ENCODE measurements at places on chromosomes 11 and 22.

DNA sequence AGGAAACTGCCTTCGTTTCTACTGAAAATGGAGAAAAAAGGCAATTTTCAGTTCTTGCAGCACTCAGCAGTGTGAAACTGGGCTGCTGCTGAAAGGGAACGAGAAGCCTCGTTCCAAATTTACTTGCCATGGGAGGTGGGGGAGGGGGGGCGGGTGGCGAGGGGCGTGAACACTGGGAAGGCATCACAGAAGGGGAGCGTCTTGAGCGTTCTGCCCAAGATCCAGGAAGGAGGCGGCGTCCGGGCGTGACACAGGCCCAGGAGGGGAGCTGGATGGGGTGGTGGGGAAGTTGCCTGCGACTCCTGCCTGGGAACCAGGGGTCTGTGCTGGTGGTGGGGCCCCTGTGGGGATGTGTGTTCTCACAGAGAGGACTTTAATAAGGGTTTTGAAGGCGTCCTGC is 213.5 kb downstream of the CTTN start:
- DNase-seq: no peak

GRCh38 chr11:114075891-114076441 is 16.5 kb downstream of the ZBTB16 start:
- DNase-seq: peak; percentile 71

DNA sequence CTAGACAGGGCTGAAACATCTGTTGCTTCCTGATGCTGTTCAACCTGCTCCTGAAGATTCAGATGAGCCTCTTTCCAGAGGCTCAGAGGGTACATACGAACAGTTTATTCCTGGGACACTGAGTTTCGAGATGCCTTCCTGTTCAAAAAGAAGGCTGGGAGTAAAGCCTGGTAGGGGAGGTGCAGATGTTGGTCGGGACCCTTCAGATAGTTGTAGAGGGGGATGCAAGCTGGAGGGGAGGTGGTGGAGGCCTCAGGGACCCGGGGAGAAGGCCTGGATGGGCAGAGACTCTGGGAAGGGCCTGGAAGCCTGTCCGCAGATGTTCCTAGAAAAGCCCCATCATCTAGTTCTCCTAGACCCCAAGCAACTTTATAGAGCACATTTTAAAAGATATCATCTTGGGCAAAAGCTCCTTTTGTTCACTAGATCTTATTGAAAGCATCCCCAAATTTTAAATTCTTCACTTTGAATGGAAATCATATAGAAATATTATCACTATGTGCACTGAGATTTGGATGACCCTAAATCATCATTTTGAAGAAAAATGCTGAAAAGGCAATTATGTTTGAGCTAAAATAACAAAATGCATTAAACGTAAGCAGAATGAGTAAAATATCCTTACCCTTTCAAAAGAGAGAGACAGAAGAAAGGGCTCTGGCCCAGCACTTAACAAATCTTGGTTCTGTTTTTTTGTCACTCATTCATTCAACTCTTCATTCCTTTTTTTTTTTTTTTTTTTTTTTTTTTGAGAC is 41.2 kb downstream of the RTL6 start:
- DNase-seq: no peak

DNA sequence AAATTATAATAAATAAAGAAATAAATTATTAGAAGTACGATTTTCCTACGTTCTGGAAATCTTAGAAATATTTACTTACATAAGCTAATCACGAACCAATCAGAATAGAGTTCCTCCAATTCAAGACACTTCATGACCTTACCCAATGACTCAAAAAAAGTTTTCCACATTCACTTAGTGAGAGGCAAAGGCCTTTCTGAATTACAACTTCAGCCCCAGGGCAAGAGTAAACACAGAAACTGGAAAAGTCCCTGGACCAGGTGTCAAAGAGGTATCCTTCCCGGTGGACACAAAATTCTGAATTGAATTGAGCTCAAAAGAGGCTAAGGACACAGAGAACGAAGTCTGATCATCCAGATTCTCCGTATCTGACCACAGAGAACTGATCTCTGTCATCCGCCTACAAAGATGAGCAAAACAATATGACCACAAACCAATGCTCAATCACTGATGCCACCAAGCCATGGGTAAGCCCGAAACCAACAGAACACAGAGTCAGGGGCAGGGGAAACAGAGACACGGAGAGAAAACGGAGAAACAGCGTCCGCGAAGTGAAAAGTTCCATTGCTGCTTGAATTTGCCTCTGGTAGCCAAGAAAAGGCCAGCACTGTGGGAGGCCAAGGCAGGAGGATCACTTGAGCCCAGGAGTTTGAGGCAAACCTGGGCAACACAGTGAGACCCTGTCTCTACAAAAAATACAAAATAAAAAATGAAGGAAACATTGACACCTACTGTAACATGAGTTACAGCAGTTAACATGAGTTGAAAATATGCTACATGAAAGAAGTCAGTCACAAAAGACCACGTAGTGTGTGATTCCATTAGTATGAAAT is 6.8 kb downstream of the BID start:
- DNase-seq: no peak

- peak; percentile 36 for DNase-seq
Measured at GRCh38 chr11:122983438-122984185, 2.0 kb upstream of the BSX start.

DNA sequence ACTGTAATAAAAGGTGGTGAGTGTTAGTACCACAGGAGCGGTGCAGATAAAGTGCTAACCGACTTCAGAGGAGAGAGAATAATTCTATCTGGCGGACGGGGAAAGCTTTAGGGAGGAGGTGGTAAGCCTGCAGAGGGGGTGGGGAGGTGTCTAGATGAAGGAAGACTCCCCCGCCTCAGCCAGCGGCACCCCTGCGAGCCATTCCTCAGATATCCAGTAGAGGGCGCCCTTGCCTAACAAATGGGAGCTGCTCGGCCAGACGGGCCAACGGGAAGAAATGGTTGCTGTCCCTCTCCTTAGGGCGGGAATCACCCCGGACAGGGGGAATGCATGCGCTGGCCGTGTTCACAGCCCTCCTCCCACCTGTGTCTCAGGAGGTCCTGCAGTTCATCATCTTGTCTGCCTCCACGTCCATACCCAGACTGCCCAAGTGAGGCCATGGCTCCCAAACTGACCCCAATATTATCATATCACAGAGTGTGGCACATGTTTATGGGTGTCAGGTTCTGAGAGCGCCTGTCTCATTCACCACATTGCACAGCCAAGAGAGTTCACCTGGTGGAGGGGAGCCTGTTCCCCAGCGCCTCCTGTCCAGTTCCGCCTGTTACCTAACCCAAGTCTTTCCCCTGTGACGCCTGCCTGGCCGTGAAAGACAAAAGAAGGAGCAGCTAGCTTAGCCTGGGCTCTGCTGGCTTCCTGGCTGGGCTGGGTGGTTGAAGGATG is 85.5 kb downstream of the ST3GAL4 start:
- DNase-seq: peak; percentile 92

DNA sequence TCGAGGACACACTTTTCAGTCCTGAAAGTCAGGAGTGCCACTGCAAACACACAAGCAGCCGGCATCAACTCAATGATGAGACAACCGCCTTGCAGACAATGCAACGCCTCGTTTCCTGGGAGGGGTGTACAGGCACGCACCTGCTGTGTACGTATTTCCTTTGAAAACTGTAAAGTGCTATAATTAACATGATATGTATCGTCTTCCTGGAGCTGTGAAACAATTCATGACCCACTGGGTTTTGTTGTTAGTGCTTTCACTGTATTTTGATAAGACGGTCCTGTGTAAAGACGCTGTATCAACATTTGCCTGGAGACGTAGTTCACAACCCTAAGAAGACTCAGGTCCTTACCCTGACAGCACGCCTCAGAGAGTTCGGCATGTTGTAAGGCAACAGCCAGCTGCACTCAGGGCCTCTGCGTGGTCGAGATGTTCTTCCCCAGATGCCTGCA is 105.7 kb upstream of the ANO1 start:
- DNase-seq: no peak

- DNase-seq: no peak
Measured at GRCh38 chr11:114258696-114259095, 37.5 kb upstream of the NNMT start.

GRCh38 chr22:42331014-42331413 is 60.6 kb upstream of the TCF20 start:
- no peak for DNase-seq

- peak; percentile 89 for DNase-seq
Measured at GRCh38 chr11:135075740-135076139, 663.7 kb upstream of the B3GAT1 start.

- DNase-seq: peak; percentile 47
Measured at GRCh38 chr11:118658429-118659313, 20.8 kb downstream of the TREH start.

GRCh38 chr22:24503137-24503842 is 8.2 kb downstream of the UPB1 start:
- peak; percentile 71 for DNase-seq

- DNase-seq: no peak
Measured at GRCh38 chr22:46147061-46147460, 3.3 kb upstream of the PPARA start.

GRCh38 chr11:65789230-65790103 is 2.6 kb downstream of the OVOL1 start:
- DNase-seq: no peak

- no peak for DNase-seq
Measured at GRCh38 chr11:28838741-28839140, 730.6 kb downstream of the METTL15 start.

DNA sequence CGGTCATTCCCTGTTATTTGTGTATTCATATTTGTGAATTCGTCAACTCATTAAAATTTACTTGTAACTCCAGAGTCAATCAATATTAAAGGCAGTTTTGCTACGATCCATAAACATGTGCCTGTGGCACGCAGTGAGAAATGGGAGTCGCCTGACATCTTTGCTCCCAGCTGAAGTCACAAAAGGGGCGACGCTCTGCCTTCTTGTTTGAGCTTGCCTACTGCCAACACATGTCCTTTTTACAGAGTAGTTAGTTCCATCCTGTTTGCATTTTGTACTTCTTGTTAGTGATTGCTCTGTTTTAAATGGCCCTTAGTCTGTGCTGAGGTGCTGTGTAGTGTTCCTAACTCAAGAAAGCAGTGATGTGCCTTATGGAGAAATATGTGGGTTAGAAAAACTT is 305.3 kb downstream of the ETS1 start:
- no peak for DNase-seq

DNA sequence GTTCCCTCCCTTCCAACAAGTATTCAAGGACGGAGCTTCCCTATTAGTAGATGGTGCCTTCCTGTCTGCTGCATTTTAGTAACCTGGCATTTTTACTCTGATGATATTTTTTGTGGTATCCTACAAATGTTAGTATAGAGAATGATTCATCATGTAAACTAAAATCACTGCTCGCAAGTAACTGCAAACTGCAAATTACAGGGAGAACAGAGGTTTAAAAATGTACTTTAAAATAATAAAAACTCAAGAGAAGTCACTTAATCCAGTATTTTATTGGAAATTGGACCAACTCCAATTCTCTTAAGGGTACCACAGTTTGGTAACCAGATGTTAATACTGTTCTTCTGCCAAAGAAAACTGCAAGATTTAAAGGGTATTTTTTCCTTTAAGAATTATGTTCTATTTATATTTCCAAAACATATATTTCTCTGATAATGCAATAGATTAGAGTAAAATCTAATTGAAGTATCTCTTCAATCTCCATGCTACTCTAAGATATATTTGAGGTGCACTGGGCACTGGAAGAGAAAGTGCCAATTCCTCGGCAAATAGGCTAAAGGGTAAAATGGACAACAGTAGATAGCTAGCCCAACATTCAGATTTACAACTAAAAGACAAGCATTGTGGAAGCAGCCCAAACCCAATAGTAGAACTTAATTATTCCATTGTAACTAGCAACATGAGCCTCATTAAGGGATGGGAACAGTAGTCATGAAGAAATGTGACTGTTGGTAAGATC is 298.0 kb downstream of the TTC28 start:
- no peak for DNase-seq

- DNase-seq: no peak
Measured at GRCh38 chr11:65059959-65060824, 1.8 kb upstream of the NAALADL1 start.

GRCh38 chr11:92322225-92322624 is 97.6 kb downstream of the FAT3 start:
- no peak for DNase-seq

GRCh38 chr11:79906164-79906563 is 465.3 kb upstream of the TENM4 start:
- no peak for DNase-seq

GRCh38 chr11:111423250-111423615 is 44.2 kb upstream of the POU2AF1 start:
- DNase-seq: no peak

- DNase-seq: no peak
Measured at GRCh38 chr22:23518376-23519187, 61.5 kb downstream of the IGLL1 start.

GRCh38 chr22:17772249-17772957 is 1.9 kb downstream of the BID start:
- no peak for DNase-seq

- DNase-seq: peak; percentile 94
Measured at GRCh38 chr22:30802202-30803166, 107.8 kb downstream of the OSBP2 start.

GRCh38 chr11:35539781-35540281 is 14.4 kb upstream of the PAMR1 start:
- DNase-seq: no peak

DNA sequence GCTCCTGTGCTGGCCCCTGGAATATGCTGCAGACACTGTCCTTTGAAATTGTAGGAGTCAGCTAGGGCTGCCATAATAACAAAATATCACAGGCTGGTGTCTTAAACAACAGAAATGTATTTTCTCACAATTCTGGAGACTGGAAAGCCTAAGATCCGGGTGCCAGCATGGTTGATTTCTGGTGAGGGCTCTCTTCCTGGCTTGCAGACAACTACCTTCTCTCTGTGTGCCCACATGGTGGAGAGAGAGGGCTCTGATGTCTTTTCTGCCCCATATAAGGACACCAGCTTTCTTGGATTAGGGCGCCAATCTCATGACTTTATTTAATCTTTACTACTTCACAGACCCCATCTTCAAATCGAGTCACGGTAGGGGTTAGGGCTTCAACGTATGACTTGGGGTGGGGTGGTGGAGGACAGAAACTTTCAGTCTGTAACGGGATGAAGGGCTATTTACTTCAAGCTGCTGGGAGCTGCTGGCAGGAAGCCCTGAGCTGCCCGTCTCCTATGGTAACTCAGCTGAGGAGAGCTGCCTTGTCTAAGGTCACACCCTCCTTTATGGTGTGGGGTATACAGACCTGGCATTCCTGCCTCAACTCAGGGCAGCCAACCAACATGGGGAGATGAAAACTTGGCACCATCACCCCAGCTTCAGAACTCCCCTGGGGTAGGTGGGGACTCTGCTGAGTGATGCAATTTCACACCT is 142.9 kb upstream of the ZBED5 start:
- DNase-seq: no peak

DNA sequence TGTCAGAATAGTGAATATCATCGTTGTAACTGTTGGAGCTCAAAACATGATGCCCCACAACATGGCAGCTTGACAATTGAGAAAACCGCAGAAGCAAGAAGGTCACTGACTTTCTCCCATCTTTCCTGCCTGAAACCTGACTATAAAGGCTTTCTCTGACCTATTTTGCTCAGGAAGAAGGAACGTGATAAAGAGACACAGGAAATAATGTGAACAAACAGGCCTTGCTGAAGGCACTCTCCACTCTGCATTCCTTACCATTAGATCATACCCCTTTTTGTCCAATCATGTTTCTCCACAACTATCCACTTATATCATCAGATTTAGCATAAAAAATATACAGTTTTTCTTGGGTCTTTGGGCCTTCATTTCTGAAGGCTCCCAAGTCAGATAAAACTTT is 916.8 kb downstream of the METTL15 start:
- no peak for DNase-seq

GRCh38 chr11:13229711-13230318 is 47.8 kb upstream of the BMAL1 start:
- no peak for DNase-seq
